ENCODE measurements at places on chromosomes 5 and 9.

DNA sequence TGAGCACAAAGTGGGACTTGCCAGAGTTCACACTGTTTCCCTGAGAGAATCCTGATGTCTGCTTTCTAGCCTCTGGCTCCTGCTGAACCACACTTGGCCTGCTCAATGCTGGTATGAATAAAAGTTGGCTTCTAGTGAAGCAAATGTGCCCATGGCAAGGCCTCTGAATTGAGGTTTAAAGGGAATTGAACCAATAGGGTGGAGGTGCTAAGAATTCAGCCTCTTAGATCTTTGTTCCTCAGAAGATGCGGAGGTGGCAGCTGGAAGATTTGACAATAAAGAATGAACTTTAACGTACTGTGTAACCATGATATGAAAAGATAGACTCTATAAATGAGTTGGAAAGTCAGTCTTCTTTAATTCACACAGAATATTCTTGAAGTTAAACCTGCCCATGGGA is 57.2 kb downstream of the RASGRF2 start:
- no peak for DNase-seq

- no peak for DNase-seq
Observed at GRCh38 chr5:57216714-57217113, 42.9 kb downstream of the GPBP1 start.

DNA sequence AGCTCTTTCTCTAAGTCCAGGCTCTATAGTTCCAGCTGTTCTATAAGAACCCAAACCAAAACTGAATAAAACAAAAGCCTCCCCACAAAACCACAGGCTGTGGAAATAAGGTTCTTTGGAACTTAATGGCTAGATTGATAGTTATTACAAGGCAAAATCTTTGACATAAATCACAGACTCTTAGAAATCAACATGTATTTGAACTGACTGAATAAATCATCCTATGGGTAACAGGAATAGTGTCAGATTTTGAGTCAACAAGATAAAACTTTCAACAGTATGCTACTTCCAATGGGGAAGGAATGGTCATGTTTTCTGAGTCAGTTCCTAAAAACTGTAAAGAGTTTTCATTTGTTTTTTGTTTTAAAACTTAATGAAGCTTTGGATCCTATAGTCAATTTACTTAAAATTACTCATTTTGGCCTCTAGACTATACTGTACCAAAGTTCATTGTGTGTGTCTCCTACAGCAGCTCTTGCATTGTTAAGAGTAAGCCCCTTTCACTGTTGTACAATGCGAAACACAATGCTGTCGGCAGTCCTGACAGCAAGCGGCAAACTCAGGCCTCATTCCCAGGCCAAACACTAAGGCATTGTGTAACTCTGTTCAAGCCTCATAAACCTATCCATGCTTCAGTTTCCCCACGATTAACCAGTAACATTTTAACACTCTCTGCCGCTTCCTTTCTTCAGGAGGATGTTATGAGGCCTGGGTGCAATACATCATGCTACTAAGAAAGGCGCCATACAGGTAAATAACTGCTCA is 134.1 kb downstream of the ARL15 start:
- DNase-seq, result no peak

- no peak for DNase-seq
Observed at GRCh38 chr9:87707805-87708506, 18.0 kb upstream of the CTSL start.

DNA sequence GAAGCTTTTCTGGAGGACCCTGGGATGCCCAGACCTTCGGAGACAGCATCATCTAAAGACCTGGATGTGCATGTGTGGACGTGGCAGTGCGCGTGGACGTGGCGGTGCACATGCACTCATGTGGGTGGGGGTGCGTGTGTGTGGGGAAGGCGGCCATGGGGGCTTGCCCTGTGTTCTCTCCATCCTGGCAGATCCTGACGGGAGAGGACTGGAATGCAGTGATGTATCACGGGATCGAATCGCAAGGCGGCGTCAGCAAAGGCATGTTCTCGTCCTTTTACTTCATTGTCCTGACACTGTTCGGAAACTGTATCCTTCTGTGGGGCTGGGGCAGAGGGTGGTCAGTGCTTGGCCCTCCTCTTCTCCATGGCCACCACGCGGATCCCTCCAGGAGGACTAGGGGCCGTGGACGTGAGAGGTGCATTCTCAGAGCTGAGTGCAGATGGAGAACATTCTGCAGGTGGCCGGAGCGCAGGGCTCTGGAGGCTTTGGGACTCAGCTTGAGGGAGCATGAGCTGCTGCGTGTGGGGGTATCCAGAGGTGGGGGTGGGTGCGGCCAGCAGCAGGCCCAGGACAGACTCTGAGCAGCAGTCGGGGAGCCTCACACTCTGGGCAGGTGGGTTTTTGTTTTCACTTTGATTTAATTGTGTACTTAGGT is 129.1 kb downstream of the CACNA1B start:
- no peak for DNase-seq

- DNase-seq, result no peak
Observed at GRCh38 chr5:140258016-140258415, 44.9 kb downstream of the PFDN1 start.

DNA sequence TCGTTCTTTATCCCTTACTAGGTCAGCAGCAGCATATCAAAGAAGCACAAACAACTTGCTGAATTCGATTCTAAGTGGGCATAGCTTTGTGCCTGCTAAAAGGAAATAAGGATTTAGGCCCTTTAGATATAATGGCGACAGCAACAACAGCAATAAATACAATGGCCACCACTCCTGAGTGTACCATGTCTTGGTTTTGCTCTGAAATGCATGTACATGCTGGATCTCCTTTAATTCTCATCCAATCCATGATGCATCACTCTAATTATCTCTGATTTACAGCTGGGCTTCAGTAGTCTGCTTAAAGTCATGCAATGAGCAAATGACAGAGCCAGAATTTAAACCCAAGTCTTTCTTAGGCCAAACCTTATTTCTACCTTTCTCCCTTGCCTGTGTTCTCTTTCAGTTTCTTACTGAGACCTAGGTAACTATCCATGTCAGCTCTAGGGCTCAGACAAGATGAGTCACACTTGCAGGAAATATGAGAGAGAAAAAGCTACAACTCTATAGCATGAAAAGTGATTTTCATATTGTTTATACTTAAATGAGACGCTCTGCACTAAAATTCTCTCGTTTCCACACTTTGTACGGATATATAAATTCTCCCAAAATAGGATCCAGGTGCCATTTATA is 111.8 kb downstream of the HMHB1 start:
- no peak for DNase-seq

- peak; percentile 94 for DNase-seq
Observed at GRCh38 chr5:132205385-132206125, 22.1 kb downstream of the P4HA2 start.

- no peak for DNase-seq
Observed at GRCh38 chr5:18761801-18762200, 1127.5 kb downstream of the TAF11L14 start.

GRCh38 chr9:133974631-133975341 is 17.3 kb downstream of the VAV2 start:
- DNase-seq, result no peak

GRCh38 chr5:132181011-132181629 is 46.5 kb downstream of the P4HA2 start:
- no peak for DNase-seq

GRCh38 chr9:121729769-121730562 is 78.5 kb downstream of the DAB2IP start:
- DNase-seq, result no peak

- DNase-seq, result peak; percentile 83
Observed at GRCh38 chr5:142699184-142699720, 13.4 kb upstream of the FGF1 start.

- no peak for DNase-seq
Observed at GRCh38 chr5:147613359-147613758, 103.5 kb upstream of the DPYSL3 start.

GRCh38 chr9:137056739-137057415 is 3.0 kb upstream of the ENTPD2 start:
- no peak for DNase-seq

DNA sequence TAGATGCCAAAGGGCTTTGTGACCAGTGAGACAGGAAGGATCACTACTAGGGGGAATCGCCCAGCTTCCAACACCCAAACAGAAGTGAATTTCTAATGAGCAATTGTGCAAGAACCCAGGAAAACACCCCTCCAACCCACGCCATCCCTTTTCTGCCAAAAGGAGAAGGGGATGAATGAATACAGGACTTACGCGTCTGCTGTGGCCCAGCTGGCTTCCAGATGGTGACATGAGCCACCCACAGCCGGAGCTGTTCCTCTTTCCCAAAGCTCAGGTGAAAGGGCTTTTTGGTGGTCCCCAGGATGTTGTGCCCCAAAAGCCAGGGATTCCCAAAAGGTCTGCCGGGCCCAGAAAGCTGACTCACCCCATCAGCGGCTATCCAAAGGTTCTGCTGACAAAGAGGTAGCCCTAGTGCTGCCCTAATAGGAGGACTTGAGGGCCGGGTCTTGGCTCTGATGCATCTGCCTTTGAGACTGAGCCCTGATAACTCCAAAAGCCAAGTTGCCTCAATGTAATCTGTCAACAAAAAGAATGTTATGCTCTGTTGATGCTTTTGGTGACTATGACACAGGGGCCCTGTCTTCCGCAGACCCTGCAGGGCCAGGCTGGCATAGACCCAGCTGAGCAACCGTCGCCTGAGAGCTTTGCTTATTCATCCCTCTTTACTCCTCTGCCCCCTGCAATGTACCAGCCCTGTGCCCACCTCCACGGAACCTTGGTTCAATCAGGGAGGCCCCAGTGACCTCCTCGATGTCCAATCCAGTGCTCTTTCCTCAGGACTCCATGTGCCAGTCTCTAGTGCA is 14.5 kb downstream of the GSN start:
- DNase-seq, result no peak

DNA sequence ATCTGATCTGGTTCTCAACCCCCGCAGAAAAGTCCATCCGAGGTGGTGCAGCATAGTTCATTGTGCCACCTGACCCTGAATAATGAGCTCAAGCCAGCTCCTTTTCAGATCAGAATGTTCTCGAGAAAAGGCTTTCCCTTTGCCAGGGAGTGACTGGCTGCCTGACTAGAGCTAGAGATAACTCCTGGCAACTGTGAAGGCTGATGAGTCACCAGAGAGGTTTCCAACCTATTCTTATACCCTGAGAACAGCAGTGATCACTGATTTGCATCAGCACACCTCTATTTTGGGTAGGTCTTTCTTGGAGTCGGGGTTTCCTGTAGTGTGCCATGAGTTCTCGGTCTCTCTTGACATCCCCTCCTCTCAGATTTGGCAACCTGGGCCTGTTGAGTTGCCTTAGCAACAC is 127.9 kb downstream of the PIK3R1 start:
- no peak for DNase-seq

DNA sequence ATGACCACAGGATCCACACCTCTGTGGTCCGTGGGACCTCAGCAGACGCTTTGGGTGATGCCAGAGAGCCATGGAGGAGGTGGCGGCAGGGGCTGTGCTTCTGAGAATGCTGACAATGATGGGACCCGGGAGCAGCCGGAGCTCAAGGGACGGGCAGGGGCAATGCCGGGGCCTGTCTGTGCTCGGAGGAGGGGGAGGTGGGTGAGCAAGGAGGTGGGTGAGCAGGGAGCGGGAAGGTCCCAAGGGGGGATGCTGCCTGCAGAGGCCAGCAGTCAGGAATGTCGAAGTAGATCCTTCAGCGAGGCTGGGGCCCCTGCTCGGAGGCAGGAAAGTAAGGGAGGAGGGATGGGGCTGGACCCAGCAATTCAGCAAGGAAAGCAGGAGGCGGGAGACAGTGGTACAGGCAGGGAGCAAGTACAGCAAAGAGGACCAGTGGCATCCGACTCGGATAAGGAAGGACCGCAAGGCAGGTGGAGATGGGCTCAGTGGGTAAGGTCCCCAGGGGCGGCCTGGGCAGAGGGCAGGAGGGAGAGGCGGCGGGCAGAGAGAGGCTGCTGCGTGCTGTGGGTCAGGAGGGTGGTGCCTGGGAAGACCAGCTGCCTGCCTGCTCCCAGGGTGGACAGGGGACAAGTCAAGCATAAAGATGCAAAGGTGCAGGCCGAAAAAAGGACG is 49.0 kb downstream of the ADAMTS2 start:
- DNase-seq, result no peak

GRCh38 chr9:131986576-131986975 is 93.1 kb downstream of the MED27 start:
- no peak for DNase-seq

DNA sequence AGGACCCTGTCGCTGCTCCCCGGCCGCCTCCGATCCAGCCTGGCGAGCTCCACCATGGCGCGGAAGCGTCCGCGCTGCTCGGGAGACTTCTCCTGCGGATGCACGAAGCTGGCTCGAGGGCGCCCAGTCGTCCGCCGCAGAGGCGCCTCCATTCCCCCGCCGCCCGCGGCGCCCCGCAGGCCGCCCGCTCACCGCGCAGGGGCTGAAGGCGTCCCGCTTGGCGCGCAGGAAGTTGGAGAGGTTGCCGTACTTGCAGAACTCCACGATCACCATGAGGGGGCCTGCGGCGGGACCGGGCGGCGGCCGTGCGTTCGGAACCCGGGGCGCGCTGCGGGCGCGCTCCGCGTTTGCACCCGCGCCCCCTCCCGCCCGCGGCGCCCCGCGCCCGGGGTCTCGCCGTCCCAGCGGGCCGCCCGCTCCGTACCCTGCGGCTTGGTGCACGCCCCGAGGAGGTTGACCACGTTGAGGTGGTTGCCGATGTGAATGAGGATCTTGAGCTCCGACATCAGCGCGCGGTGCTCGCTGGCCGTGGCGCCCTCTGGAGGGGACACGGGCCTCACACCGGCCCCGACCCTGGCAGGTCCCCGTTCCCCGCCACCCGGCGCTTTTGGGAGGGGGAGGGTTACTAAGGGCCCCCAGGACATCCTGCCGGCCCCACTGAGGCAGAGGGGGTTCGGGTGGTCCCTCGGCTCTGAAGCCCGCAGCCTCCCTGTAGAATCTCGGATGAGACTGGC is 27.7 kb upstream of the SCGB3A1 start:
- peak; percentile 52 for DNase-seq

GRCh38 chr5:115962565-115963402 is 509 bp downstream of the LVRN start:
- DNase-seq, result no peak

- DNase-seq, result no peak
Observed at GRCh38 chr5:168153876-168154270, 137.6 kb upstream of the WWC1 start.

DNA sequence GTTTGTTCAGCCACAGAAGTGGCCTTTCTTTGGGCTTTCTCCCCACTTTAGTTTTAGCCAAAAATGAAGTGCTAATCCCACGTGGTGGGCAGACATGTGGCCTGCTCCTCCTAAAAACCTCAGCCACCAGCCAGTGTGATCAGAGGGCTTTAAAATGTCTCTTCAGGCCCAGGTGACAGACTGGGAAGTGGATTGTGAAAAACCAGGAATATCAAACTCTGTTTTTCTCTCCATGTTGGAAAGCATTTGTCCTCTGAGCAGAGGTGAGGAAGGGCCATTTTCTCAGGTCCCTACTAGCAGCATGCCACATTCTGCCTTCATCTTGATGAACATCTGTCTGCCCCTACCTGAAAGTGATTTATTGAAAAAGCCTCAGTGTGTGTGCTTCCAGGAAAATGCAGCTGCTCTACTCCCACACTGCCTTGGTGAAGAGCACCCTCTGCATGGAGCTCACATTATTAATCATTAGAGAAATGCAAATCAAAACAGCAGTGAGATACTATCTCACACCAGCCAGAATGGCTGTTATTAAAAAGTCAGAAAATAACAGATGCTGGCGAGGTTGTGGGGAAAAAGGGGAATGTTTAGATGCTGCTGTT is 181.2 kb upstream of the DMAC1 start:
- peak; percentile 1 for DNase-seq

- DNase-seq, result peak; percentile 45
Observed at GRCh38 chr5:33369485-33370465, 71.0 kb upstream of the TARS1 start.

- peak; percentile 83 for DNase-seq
Observed at GRCh38 chr5:15500325-15501001, 483 bp downstream of the FBXL7 start.

GRCh38 chr5:111134087-111134486 is 41.9 kb downstream of the WDR36 start:
- DNase-seq, result no peak

- peak; percentile 33 for DNase-seq
Observed at GRCh38 chr5:123367739-123368138, 55.5 kb downstream of the CEP120 start.
